Right lung (tissue), 10 donors: ENCODE measurements at places on chromosomes 1 and 21.

DNA sequence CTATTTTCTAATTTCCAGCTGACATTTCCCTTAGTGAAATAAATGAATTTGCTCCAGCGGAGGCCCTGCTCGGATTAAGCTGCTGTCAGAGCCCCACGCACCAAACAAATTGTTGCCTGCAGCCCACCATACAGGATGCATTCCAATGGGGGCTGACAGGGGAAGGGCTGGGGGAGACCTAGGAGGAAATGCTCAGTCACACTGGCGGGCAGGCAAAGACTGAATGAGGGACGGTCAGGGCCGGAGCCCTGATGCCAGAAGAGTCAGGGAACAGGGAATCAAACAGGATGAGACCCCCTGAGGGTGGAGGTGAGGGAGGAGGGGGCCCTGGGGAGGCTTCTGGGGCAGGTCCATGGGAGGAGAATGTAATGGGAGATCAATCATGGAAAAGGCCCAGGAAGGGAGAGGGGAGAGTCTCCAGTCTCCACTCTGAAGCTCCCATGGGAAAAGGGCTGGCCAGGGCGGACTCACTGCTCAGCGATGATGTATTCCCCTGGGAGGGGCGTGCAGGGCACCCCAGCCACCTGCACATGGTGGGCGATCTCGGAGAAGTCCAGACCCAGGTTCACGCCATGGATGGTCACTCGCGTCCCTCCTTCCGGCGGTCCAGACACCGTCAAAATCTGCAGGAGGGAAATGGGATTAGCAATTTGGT lies 149.4 kb upstream of the CD34 start:
- no peak for DNase-seq

DNA sequence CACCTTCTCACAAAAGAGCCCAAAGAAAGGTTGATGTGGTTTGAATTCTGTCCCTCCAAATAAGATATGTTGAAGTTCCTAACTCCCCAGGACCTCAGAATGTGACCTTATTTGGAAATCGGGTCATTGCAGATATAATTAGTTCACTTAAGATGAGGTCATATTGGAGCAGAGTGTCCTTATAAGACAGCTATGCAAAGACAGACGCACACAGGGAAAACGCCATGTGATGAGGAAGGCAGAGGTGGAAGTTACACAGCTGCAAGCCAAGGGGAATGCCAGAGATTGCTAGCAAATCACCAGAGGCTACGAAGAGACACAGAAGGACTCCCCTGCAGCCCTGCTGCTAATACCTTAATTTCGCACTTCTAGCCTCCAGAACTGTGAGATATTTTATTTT lies 5.2 kb upstream of the ABCB10 start:
- no peak for DNase-seq

DNA sequence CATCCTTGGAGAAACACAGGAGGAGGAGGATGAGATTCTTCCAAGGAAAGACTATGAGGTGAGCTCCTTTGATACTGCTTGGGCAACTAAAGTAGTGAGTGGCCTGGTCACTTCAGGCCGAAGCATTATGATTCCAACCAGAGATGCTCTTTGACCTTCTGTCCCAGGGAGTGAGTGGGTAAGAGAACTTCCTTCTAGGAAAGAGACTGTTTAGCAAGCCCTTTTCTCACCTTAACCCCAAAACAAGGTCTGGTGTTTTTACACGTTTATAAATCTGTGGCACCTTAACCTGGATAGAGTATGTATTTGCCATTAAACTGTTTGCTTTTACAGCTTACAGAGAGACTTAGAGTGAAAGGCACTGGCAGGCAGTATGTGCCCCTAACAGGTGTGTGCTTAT lies 1.1 kb downstream of the CLCN6 start:
- no peak for DNase-seq

DNA sequence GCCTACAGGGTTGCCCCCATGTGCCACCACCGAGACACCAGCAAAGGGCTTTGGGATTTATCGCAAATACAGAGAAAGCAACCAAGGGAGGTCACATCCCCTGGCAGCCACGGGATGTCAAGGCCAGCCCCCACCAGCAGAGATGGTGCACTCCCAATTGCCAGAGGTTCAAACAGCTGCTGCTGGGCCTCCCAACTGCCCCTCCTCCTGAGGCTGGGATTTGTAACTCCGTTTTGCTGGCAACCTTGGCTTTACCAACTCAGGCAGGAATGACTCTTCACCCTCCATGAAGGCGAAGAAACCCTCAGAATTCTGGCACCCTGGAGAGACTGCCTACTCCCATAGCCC lies 11.6 kb downstream of the TMEM53 start:
- no peak for DNase-seq

DNA sequence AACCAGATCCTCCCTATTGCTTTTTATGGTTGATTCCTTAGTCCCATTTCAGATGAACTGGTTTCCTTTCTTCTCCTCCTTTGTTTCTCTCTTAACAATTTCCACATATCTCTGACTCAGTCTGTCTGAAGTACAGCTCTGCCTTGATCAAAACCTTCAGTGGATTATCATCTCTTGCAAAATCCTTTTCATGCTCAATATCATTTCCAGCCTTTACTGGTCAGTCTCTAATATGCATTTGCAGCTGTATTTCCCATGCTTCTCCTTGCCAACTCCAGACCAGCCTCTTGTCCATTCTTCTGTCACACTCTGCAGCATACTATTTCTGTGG lies 72.2 kb downstream of the SNX7 start:
- no peak for DNase-seq

DNA sequence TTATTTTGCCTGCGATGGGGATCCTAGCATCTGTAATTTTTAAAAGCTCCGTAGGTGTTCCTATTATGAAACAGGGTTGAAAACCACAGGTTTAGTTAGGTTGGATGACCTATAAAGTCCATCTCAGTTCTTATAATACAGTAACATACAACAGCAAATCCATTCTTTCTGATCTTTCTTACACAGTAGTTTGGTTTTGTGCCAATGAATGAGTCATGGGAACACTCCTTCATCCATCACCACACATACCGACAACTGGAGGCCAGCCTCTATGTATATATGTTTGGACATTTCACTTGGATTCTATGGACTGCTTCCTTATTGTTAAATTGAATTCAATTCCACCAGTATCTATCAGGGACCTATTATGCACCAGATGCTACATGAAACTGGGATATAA lies 118.4 kb upstream of the L1TD1 start:
- DNase-seq = no peak

GRCh38 chr1:77560741-77561140 lies 121.7 kb downstream of the ZZZ3 start:
- DNase-seq = no peak

DNA sequence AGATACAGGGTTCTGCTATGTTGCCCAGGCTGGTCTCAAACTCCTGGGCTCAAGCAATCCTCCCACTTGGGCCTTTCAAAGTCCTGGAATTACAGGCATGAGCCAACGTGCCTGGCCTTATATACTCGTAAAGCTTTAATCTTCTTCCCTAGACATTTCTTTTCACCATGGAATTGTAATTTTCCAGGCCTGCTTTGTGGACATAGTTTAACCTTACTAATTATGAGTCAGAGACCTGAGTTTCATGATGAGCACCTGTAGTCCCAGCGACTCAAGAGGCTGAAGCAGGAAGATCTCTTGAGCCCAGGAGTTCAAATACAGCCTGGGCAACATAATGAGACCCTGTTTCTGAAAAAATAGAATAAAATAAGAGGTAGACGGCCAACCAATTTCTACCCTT lies 12.3 kb downstream of the PATJ start:
- DNase-seq = no peak

DNA sequence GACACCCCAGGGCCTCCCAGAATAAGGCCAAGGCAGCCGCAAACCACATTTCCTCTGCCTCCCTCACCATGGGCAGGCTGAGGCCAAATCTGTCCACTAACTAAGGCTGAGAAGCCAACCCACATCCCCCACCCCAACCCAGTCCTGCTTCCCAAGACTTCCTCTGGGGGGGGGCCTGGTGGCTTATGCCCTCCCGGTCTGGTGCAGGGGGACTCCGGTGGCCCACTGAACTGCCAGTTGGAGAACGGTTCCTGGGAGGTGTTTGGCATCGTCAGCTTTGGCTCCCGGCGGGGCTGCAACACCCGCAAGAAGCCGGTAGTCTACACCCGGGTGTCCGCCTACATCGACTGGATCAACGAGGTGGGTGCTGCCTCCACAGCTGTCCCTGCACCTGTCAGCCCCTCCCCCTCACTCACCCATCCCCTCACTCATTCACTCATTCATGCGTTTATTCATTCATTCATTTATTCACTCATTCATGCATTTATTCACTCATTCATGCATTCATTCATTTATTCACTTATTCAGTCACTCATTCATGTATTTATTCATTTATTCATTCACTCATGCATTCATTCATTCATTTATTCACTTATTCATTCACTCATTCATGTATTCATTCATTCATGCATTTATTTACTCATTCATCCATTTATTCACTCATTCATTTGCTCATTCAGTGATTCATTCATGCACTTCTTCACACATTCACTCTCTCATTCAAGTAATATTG lies 7.3 kb downstream of the CTRC start:
- no peak for DNase-seq

DNA sequence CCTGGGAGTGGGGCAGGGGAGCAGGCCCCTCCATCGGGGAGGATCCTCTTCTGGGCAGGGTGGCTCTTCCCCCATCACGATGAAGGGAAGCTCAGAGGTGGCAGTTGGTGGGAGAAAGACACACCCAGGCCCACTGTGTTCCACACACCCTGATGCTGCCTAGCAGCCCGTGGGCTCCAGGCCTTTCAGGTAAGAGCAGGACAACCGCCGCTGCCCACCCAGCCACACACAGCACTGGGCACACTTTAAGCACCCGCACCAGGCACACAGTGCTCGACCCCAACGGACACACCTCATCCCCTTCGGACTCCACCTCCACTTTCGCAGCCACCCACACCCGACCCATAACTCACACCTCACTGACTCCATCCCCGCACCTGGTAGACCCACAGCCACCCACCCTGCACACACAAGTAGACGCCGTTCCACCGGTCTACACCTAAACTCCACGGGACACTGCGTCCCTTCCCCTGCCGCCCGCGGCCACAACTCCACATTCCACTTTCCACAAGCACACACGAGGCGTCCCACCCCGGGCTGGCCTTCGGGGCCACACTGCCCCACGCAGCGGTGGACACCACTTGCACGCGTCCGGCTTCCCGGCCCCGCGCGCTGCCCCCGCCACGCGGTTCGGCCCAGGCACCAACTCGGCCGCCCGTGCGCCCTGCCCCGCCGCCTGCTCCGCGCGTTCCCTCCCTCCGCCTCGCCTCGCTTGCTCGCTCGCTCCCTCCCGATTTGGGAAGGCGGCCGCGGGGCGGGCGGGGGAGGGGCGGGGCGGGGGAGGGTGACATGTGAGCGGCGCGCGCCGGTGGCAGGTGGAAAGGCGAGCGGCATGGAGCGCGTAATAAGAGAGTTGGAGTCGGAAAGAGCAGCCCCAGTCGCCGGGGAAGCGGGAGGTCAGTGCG lies at the start of gene KCNQ4:
KCNQ4 (plus strand) TSS at position 787 of the 905 bp plus-strand sequence. CDS start 307 bp downstream, outside the sequence.
- no peak for DNase-seq

- DNase-seq = no peak
Measured at GRCh38 chr21:36820176-36821031, 121.5 kb downstream of the SIM2 start.

DNA sequence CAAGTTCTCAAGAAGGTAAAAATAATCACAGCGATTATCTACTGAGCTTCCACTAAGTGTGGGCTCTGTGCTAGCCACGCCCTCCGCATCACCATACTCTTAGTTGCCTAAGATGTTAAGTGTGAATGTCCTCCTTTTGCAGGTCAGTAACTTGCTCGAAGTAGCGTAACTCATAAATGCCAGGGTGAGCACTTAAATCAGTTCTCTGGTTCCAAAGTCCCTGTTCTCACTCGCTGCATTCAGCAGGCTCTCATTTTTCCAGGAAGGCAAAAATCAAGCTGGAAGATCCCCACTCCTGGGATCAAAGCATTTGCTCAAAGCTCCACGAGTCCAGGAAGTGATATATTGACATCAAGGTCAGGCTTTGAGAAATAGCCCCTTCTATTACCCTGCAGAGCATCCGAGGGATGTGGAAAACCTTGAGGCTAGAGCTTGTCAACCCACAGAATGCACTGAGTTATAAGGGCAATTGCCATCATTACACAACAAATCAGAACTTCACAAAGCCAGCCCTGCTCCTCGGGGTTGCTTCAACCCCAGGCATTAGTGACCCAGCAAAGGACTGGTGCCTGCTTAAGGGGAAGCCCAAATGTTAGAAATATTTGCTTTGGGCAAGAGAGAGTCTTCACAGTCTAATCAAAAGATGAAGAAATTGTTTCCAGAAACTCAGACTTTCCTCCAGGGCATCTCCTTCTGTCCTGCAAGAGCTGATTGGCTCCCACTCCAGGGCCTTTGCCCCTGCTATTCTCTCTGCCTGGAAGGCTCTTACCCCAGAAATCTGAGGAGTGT lies 19.5 kb downstream of the SLC30A1 start:
- no peak for DNase-seq

DNA sequence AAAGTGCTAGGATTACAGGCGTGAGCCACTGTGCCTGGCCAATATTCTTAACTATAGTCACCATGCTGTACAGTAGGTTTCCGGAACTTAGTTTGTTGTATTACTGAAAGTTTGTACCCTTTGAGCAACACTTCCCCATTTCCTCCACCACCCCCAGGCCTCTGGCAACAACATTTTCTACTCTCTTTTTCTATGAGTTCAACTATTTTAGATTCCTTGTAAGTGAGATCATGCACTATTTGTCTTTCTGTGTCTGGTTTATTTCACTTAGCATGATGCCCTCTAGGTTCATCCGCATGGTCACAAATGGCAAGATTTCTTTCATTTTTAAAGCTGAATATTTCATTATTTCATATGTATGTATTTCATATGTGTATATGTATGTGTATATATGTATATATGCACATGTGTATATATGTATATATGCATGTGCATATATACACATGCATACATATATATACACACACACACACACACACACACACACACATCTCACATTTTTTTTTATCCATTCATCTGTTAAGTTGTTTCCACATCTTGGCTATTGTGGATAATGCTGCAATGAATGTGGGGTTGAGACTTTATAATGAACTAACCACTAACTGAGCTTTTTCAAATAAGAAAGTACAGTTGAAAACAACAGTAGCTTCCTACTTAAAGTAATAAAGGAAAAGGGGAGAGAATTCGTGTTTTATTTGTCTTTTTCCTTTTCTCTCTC lies 256.8 kb upstream of the C1orf105 start:
- no peak for DNase-seq

DNA sequence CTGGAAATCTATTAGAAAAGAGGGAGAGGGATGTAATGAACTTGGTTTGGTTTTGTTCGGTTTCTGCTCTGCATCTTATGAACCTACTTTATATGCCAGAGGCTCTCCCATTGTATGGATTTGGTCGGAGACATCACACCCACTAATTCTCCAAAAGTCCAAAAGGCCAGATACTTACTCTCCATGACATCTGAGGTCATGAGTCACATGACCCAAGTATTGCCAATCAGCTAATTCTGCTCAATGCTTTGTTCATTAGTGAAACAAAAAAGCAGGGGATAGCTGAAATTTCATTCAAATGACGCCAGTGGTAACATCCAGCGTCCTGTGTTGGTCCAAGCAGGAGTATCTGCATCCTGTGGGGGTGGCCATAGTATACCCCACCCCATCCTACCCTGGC lies 173.6 kb downstream of the TRIM33 start:
- no peak for DNase-seq
